Calu3 (cell line): ENCODE measurements at places on chromosomes 7 and 10. TPM values are rescaled to one million over a fixed set of nuclear protein-coding genes. Genes with fewer than 3 reads are reported as not detected.

GRCh38 chr7:145605963-145606362 lies 510.6 kb upstream of the CNTNAP2 start:
- H3K4me1 ChIP-seq, result no peaks in the 10 kb centered on the region
- DNase-seq, result no peak
- no peak overlapping the region for H3K27ac ChIP-seq
- no peak overlapping the region for H3K4me3 ChIP-seq

Gene CALHM1
- not detected in 2 replicates for total RNA-seq

- H3K36me3 ChIP-seq, result no peaks in the 10 kb centered on the region
- no peaks in the 10 kb centered on the region for H3K4me1 ChIP-seq
- no peak for DNase-seq
- peaks cover 84% of the 10 kb centered on the region for H3K27me3 ChIP-seq
- H3K27ac ChIP-seq, result no peak overlapping the region
Observed at GRCh38 chr10:78502210-78502936, 468.7 kb downstream of the RPS24 start.

- H3K4me1 ChIP-seq, result no peaks in the 10 kb centered on the region
- no peaks in the 10 kb centered on the region for H3K36me3 ChIP-seq
- DNase-seq, result no peak
- no peaks in the 10 kb centered on the region for H3K27me3 ChIP-seq
- H3K4me3 ChIP-seq, result no peak overlapping the region
Observed at GRCh38 chr7:86647385-86648094, 3.8 kb downstream of the GRM3 start.

Gene GIMAP8
- not detected in 2 replicates for total RNA-seq

Gene VIPR2
- total RNA-seq, result not detected in 2 replicates

GRCh38 chr10:120012131-120012400 lies 119.5 kb downstream of the SEC23IP start:
- no peak overlapping the region for H3K4me3 ChIP-seq
- H3K27me3 ChIP-seq, result peaks cover 10% of the 10 kb centered on the region
- H3K27ac ChIP-seq, result no peak overlapping the region
- no peaks in the 10 kb centered on the region for H3K4me1 ChIP-seq
- no peak for DNase-seq

GRCh38 chr7:1741751-1742554 lies 71.9 kb downstream of the ELFN1 start:
- H3K4me1 ChIP-seq, result peaks cover 21% of the 10 kb centered on the region
- H3K36me3 ChIP-seq, result peaks cover 27% of the 10 kb centered on the region
- H3K27ac ChIP-seq, result peak overlapping the region; percentile 47

Gene KLHL7
- 35.2 and 37.8 TPM in 2 replicates for total RNA-seq

DNA sequence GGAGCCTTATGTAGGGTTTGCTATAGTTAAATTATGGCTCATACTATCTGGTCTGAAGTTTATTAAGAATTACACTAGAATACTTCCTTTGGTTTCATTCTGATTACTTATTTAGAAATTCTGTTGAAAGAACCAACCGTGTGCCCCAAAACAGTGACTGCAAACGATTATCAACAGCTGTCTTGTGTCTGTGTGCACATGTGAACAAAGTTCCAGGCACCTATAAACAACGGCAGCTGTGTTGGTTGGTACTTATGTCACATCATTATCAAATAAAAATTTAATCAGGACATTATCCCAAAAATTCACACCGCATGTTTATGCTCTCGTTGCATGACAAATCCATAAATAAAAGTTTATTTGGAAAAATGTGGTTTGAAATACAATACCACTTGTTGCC lies 80.6 kb downstream of the USP6NL start:
- no peak for DNase-seq
- H3K4me1 ChIP-seq, result peaks cover 24% of the 10 kb centered on the region
- no peaks in the 10 kb centered on the region for H3K27me3 ChIP-seq
- no peak overlapping the region for H3K27ac ChIP-seq
- H3K36me3 ChIP-seq, result peaks cover 4% of the 10 kb centered on the region
- H3K4me3 ChIP-seq, result no peak overlapping the region

GRCh38 chr10:118904286-118904685 lies 125.2 kb upstream of the NANOS1 start:
- H3K4me3 ChIP-seq, result no peak overlapping the region
- no peak for DNase-seq
- H3K27me3 ChIP-seq, result no peaks in the 10 kb centered on the region
- H3K4me1 ChIP-seq, result peaks cover 11% of the 10 kb centered on the region
- no peaks in the 10 kb centered on the region for H3K36me3 ChIP-seq
- H3K27ac ChIP-seq, result no peak overlapping the region

GRCh38 chr7:35819954-35820703 lies 19.3 kb downstream of the SEPTIN7 start:
- H3K4me3 ChIP-seq, result no peak overlapping the region
- no peaks in the 10 kb centered on the region for H3K36me3 ChIP-seq
- H3K27me3 ChIP-seq, result no peaks in the 10 kb centered on the region
- H3K4me1 ChIP-seq, result peaks cover 40% of the 10 kb centered on the region
- no peak for DNase-seq

Gene SVIL
- total RNA-seq, result 111 and 147 TPM in 2 replicates

DNA sequence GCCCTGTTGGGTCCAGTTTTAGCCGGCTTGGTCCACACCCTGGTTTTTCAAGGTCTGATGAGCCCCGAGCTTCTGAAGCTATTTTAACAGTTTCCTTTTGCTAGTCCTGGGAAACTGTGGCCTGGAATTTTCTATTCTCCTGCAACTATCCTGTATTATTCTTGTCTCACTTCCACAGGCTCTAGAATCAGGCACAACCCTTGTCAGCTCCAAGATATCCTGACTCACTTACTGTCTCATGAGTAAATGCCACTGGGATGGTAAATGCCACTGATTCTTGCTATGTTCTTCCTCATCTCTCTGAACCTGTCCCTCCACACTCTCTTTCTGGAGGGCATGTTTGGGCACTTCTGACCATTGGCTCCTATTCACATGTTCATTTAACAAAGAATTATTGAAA lies 611.5 kb upstream of the IGFBP3 start:
- no peak overlapping the region for H3K27ac ChIP-seq
- no peak overlapping the region for H3K4me3 ChIP-seq
- no peaks in the 10 kb centered on the region for H3K27me3 ChIP-seq
- DNase-seq, result no peak

- no peaks in the 10 kb centered on the region for H3K27me3 ChIP-seq
- H3K4me1 ChIP-seq, result no peaks in the 10 kb centered on the region
- H3K4me3 ChIP-seq, result no peak overlapping the region
- DNase-seq, result no peak
- no peaks in the 10 kb centered on the region for H3K36me3 ChIP-seq
- no peak overlapping the region for H3K27ac ChIP-seq
Observed at GRCh38 chr10:89002226-89002978, 11.8 kb downstream of the FAS start.

DNA sequence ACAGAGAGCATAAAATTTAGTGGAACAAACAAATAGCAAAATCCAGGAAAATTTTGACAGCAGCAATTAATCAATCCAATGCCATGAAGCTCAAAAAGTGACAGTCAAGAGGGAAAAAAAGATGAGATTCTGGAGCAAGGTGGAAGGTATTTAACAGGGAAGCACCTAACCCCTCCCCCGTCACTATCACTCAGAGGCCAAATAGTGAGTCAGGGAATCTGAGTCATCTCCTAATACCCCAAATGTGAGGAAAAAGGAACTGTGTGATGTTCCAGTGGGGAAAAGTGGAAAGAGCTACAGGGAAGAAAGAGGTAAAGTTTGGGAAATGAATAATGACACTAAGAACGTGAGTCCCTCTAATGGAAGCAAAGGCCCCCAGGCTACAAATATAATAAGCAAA lies 113.2 kb upstream of the PHF14 start:
- no peak for DNase-seq
- H3K4me1 ChIP-seq, result peaks cover 9% of the 10 kb centered on the region
- H3K4me3 ChIP-seq, result no peak overlapping the region
- H3K27me3 ChIP-seq, result no peaks in the 10 kb centered on the region
- H3K36me3 ChIP-seq, result no peaks in the 10 kb centered on the region
- no peak overlapping the region for H3K27ac ChIP-seq

Gene AKR1B1
- 115 and 139 TPM in 2 replicates for total RNA-seq
